CD4-positive, alpha-beta T cell treated with Interleukin-2 at 100 ng/mL for 4 hours (primary cell): ENCODE measurements at places on chromosomes 4 and X.

DNA sequence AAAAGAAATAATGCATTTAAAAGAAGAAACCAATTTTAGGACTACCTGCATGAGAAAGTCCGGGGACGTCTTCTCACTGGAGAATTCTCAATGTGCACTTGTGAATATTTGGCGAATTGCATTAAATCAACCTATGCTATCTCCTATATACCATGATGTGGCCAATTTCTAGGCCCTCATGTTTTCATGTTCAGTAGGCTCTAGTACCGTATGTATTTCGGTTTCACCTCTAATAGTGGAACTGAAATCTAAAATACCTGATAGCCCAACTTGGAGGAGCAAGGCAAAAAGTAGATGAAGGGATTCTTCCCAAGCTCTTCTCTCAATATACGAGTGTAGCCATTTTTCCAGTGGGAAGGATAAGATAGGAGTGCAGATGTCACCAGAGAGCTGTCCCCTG is 11.4 kb upstream of the FGF2 start:
- no peak for DNase-seq

- DNase-seq, result no peak
Measured at GRCh38 chrX:39922488-39922887, 175.3 kb downstream of the BCOR start.

GRCh38 chr4:109690690-109691410 is 12.4 kb downstream of the CASP6 start:
- peak; percentile 32 for DNase-seq

GRCh38 chrX:471281-471680 is 84.6 kb upstream of the PPP2R3B start:
- DNase-seq, result no peak

- DNase-seq, result no peak
Measured at GRCh38 chrX:153526042-153526441, 8.6 kb downstream of the ATP2B3 start.

DNA sequence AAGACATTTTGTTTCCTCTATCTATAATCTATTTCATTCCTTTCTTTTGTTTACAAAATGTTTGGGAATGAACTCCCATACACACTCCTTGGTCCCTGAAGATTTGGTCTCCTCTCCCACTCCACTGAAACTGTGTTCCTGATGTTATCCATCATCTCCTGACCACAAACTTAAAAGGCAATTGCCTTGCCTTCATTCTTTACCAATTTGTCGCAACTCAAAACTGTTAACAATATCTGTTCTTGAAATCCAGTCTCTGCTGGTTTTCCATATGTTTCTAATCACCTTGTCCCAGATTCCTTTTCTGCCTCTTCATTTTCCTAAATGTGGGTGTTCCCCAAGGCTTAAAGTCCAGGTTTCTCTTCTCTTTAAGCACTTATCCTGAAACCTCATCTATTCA is 262.2 kb upstream of the TTC29 start:
- DNase-seq, result no peak

DNA sequence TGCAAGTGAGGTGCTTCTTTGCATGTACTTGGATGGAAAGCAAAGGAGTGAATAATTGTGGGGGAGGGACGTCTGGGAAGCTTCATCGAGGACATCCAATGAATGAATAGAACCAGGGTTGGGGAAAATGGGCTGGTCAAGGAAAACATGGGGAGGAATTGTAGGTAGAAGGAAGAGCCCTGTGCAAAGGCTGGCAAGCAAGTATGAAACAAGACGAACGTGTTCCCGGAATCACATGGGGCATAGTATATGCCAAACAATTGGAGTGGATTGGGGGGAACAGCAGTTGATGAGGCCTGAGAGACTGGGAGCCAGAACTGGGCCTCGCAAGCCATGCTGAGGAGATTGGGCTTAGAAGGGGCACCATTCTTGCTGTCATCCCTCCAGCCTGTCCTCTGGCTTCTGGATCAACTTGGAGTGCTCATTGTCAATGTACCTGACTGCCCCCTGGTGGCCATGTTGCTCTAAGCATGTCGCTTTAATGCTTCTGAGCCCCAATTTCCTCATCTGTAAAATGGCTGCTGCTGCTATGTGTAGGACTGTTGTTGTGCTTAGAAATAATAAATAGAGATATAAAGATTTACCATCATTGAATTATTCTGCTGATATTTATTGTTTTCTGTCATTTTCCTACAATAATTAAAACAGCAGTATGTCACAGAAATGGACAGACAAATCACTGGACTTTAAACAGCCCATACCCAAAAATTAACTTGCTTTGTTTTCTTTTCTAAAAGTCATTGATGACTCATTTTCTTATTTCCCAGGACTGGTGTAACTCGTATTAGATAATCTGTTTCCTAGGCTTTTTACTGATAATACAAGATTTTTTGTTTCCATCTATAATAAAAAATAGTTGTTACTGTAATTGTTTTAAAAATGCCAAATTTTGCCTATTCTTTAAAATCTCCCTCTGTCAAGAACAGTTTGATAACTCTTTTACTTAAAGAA is 66.4 kb downstream of the JADE3 start:
- DNase-seq, result peak; percentile 61

- DNase-seq, result no peak
Measured at GRCh38 chrX:356385-357034, 30.2 kb downstream of the PPP2R3B start.

GRCh38 chr4:14711259-14711658 is 291.0 kb upstream of the CPEB2 start:
- DNase-seq, result no peak

GRCh38 chrX:32185160-32185559 is 1026.2 kb downstream of the DMD start:
- no peak for DNase-seq

GRCh38 chr4:66223068-66223703 is 552.9 kb upstream of the EPHA5 start:
- no peak for DNase-seq

DNA sequence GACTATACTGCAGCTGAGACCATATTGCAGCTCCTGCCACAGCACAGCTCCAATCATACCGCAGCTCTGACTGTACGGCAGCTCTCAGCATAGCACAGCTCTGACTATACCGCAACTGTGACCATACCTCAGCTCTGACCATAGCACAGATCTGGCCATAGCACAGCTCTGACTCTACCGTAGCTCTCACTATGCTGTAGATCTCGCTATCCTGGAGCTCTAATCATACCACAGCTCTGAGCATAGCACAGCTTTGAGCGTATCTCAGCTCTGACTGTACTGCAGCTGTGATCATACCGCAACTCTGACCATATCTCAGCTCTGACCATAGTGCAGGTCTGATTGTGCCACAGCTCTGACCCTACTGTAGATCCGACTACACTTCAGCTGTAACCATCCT is 139.2 kb downstream of the ASMT start:
- no peak for DNase-seq

- DNase-seq, result no peak
Measured at GRCh38 chr4:88017516-88018297, 10.3 kb downstream of the PKD2 start.

DNA sequence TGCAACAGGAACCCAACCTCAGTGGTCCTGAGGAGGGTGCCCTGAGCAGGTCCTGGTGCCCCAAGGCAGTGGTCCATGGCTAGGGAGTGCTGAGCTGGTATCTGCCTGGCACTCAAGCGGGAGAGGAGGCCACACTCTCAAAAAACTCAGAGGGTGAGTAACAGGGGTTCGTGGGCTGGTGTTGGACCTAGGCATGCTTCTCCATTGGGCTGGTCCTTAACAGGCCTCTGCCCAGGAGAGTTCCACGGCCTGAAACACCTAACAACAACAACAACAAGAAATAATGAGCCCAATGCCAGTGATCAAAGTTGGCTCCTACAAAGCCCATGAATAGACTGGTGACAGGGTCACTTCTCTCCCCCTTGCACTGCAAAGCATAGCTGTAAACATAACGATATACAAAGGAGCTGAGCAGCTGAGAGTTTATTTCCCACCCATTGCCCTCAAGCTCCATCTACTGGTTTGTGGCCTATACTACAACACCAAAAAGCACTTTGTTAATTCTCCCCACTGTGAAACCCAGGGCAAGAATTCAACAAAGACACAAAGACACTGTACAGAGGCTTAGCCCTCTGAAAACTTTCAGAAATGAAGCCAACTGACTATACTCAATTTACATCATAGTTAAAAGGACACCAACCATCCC is 736.1 kb upstream of the ADGRL3 start:
- DNase-seq, result no peak

GRCh38 chrX:120379937-120380681 is 18.2 kb downstream of the ATP1B4 start:
- DNase-seq, result no peak

GRCh38 chrX:119693996-119694451 is 1.1 kb upstream of the SEPTIN6 start:
- no peak for DNase-seq

DNA sequence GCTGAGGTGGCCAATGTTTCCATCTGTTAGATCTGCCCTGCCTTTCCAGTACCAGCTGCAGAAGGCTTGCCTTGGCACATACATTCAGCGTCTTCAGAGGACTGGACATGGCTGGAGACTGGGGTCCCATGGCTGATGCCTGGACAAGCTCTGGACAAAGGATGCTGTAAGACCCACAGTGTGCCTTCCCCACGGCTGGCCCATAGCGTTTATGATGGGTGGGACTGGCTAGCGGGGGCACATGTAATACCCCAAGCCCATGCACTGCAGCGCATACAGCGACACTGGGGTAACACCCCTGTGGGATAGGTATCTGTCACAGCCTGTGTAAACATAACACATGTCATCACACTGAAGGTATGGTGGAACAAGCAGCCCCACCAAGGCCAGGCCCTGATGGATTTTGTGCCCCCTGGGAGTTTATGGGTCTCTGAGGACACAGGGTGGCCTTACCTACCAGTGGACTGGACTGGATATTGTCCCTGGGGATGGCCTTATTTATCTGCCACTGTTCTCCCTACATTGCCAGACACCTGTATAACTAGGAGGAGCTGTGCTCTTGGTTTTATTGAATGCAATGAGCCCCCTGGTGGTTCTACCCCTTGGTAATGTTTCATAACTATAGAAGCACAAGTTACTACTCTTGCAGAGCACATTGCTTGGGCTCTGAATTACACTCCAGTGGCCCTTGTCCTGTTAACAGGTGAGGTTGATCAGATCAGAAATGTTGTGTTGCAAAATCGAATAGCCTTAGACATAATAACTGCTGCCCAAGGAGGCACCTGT is 34.3 kb upstream of the TACR3 start:
- DNase-seq, result no peak

GRCh38 chr4:139243448-139244365 is 36.3 kb downstream of the MGARP start:
- DNase-seq, result no peak

DNA sequence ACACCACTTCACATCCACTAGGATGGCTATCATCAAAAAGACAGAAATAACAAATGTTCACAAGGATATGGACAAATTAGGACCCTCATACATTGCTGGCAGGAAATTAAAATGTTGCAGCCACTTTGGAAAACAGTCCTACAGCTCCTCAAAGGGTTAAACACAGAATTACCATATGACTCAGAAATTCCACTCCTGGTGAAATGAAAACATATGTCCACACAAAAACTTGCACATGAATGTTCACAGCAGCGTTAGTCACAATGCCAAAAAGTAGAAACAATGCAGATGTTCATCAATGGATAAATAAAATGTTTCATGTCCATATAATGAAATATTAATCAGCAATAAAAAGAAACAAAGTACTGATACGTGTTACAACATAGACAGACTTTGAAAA is 15.1 kb downstream of the S100G start:
- no peak for DNase-seq
